NCI-H2081 treated with DMSO at 0.1 percent for 48 hours (cell line): ENCODE measurements at places on chromosomes 4 and X.

- DNase-seq = no peak
Observed at GRCh38 chrX:147069926-147070325, 255.4 kb upstream of the CXorf51A start.

GRCh38 chr4:39319676-39320075, 46.5 kb downstream of the RFC1 start:
- DNase-seq = no peak

DNA sequence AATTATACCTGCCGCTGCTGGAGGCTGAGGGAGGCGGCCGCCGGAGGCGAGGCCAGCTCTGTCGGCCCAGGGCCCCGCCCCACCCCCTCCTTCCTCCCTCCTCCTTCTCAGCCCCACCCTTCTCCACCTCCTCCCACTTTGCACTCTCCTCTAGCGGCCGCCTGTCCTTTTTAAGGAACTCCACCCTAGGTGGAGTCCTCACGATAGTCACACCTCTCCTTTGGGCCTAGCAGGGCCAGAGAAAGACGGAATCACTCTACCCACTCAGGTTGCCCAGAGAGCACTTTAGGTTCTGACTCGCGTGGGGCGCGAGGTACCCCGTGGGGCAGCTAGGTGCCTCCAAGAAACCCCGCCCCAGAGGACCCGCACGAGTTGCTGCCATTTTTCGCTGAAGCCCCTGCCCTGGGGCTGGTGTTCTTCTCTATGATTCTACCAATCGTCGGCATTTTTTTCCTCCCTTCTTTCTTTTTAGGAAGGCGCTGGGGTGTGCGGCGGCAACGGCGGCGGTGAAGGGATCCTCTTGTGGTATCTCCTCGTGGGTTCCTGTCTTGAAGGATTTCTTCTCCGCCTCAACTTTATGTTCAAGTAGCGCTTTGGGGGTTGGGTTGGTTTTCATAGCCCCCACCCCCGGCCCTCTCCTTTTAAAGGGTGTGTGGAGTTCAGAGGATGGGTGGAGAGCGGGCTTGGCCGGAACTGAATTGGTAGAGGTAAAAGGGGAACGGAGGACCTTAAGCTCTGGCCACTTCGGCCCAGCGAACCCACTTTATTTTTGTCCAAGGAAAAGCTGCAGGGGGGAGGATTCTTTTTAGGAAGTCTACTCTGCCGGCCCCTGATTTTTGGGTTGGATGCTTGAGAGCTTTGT, at the start of gene KLF8:
Gene KLF8, plus strand, starts transcription at position 136 of the 862 bp plus-strand sequence. CDS start 979 bp downstream, outside the sequence.
- DNase-seq = no peak

GRCh38 chr4:147447786-147448185, 33.1 kb upstream of the EDNRA start:
- DNase-seq = no peak

- DNase-seq = no peak
Observed at GRCh38 chr4:7083597-7084563, 16.0 kb upstream of the GRPEL1 start.

DNA sequence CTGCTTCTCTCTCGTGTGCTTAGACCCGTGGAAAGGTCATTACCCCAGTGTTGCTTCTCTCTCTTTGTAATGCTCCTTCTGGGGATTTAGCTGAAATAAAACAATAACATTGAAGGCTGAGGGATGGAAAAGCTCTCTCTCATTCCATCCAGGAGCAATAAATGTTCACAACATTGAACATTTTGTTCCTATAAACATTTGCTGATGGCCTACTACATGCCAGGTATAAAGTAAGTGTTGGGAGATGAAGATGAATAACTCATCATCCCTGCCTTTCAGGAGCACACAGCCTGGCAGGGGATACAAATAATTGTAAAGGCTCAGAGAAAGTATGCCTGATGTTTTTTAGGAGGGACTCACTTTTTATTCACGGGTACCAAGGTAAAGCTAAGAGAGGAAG, 158.1 kb downstream of the KDR start:
- DNase-seq = no peak

- DNase-seq = no peak
Observed at GRCh38 chrX:37912304-37912703, 64.9 kb upstream of the DYNLT3 start.

GRCh38 chr4:89404530-89404929, 96.9 kb upstream of the GPRIN3 start:
- no peak for DNase-seq

DNA sequence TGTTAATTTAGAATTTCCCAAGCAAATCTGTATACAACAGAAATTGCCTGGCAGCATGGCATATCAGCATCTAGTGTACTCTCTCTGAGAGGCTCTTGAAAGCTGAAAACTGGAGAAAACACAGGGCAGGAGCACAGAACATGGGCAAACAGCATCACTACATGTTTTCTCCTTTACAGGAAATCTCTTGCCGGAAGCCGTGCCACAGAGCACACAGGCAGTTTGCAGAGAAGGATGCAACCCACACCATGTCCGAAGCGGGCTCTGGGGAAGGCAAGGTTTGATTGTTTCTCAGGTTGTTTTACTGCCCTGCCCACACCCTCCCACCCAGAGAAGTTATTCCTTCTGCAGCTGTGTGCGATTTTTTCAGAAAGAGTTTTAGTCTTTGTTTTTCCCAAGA, 41.1 kb upstream of the FAM9C start:
- DNase-seq = no peak

GRCh38 chrX:120486786-120487185, 17.7 kb upstream of the LAMP2 start:
- DNase-seq = no peak

DNA sequence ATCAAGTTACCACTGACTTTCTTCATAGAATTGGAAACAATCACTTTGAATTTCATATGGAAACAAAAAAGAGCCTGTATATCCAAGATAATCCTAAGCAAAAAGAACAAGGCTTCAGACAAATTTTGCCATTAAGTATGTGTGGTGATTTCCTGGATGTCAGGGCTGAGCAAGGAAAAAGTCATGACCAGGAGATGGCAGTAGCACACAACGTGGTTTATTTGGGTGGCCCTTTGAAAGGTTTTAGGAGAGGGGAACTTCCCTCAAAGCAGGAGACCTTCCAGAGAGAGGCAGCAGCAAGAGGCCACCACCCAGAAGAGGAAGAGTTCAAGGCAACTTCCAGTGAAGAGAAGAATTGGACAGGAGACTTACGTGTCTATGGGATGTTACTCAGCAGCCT, 18.1 kb upstream of the ZXDB start:
- no peak for DNase-seq
